Sciatic nerve (tissue), 2 donors: ENCODE measurements at places on chromosomes 11 and 22. TPM values are rescaled to one million over a fixed set of nuclear protein-coding genes. Genes with fewer than 3 reads are reported as not detected.

GRCh38 chr11:86672007-86672621, at the start of gene ME3:
Gene ME3, minus strand, starts transcription at chr11:86672616.
- peak; percentile 77 for DNase-seq

- DNase-seq: peak; percentile 66
These were observed 318.7 kb downstream of the BUD13 start for GRCh38 chr11:116454020-116454645.

DNA sequence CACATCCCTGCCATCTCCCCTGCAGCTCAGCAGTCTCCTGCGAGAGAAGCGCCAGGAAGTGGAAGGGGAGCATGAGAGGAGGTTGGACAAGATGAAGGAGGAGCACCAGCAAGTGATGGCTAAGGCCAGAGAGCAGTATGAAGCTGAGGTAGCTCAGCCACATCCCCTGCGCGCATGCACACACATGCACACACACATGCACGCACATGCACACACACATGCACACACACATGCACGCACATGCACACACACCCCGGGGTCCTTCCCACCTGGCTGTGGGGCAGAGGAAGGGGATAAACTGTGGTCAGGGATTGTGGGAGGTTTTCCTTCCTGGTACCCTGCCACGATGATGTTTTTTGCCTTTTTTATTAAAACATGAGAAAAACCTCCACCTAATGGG, 65.3 kb downstream of the CEP164 start:
- peak; percentile 21 for DNase-seq

- DNase-seq: peak; percentile 67
These were observed 4.6 kb downstream of the PRR5L start for GRCh38 chr11:36300650-36301049.

DNA sequence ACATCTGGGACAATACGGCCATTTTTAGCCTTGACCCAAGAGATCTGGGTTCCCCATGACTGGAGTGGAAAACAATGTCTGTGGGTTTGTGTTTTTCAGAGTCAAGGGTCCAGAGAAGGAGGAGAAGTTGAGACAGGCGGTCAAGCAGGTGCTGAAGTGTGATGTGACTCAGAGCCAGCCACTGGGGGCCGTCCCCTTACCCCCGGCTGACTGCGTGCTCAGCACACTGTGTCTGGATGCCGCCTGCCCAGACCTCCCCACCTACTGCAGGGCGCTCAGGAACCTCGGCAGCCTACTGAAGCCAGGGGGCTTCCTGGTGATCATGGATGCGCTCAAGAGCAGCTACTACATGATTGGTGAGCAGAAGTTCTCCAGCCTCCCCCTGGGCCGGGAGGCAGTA, 15.7 kb downstream of the NNMT start:
- DNase-seq: no peak

The FOLR2 gene
- total RNA-seq: 28.4 TPM

The SCN2B gene
- 2.7 TPM for total RNA-seq
